8988T (cell line): ENCODE measurements at places on chromosomes 12 and 14.

- no peak for DNase-seq
Measured at GRCh38 chr12:388541-389141, 479 bp downstream of the KDM5A start.

- DNase-seq, result no peak
Measured at GRCh38 chr14:103116636-103117035, 6.6 kb upstream of the TNFAIP2 start.

- DNase-seq, result no peak
Measured at GRCh38 chr12:88931598-88931997, 351.3 kb upstream of the KITLG start.

DNA sequence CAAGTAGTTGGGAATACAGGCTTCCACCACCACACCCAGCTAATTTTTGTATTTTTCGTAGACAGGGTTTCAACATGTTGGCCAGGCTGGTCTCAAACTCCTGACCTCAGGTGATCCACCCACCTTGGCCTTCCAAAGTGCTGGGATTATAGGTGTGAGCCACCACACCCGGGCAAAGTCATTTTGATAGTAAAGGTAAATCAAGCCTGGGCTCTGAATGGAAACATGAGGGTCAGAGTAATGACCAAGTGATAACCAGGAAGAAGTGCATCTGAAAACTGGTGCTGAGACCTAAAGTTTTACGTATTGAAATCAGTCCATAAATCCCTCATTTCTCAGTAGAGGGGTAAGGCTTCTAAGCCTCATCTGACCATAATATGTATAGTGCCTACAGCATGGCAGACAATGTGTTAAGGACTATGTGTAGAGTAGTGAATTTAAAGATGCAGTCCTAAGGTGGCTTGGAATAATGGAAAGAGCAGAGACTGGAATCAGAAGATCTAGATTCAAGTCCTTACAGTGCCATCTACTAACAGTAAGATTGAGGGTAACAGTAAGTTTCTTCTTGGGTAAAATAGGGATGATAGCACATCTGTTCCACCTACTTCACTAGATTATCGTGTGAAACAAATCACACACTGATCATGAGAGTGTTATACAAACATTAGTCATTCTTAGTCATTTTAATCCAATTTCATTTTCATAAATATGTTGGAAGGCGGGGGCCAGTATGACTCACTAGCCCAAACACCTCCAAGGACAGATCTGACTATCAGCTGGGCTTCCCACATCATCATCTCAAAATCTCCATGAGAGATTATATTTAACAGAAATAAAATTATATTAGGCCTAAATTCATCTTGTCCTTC is 11.2 kb downstream of the MAP4K5 start:
- no peak for DNase-seq

DNA sequence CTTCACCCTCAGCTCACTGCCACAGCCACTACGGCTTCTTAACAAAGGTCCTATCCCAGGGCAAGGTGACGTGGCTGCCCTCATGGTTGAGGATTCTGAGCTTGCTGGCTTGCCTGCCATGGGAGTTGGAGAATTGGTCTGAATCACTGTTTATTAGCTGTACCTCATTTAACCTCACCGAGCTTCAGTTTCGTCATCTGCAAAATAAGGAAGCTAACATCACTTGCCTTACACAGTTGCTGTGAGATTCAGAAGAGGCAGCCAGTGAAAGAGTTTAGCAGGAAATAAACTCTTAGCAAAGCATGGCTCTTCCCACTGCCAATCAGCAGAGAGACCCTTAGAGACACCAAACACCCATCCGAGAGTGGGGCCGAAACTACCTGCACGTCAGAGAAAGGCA is 90.1 kb upstream of the KCNA1 start:
- DNase-seq, result no peak

GRCh38 chr12:85156569-85156968 is 120.4 kb downstream of the LRRIQ1 start:
- DNase-seq, result no peak

DNA sequence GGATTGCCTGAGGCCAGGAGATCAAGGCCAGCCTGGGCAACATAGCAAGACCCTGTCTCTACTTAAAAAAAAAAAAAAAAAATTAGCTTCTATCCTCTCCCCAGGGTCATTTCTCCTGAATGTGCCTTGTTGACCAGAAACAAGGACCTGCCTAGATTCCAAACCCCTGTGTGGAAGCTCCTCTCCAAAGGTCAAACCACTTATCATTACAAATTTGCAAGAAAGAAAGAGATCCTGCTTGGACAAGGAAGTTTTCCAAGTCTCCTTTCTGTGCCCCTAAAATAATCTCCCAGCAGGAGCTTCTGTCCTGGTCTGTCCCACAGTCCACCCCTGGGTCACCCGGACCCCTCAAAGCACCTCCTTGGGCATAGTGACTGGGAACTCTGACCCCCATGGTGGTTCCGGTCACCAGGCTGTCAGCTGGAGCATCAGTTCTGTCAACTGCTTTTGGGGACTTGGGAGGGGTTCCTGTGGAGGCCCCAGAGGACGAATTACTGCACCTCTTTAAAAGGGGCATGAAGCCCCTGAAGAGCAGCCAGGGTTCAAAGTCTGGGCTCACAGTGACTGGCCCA is 38.4 kb downstream of the ACTN1 start:
- no peak for DNase-seq

GRCh38 chr14:23629832-23630396 is 6.2 kb upstream of the DHRS2 start:
- DNase-seq, result no peak

DNA sequence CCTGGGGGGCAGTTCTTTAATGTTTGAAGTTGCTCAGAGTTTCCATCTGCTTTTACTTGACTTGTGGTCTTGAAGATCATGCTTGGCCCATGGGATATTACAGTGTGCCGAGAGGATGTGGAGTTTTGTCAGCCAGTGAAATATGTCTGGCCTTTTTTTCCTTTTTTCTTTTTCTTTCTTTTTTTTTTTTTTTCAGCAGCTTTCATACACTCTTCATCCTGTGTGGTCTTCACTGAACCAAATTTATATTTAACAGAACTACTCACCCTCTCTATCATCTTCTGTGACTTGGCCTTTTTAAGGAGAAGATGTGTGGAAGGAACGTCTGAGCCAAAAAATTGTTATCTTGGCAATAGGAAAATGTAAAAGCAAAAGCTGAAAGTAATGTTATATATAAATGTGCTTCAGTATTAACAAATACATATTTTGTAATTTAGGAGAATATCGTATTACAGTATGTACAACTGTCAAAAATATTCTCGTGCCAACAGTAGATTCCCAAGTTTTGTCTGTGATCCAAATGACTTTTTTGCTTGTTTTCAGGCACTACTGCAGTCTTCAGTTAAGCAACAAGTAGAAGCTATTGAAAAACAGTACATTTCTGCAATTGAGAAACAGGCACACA is 200.6 kb downstream of the CCDC91 start:
- no peak for DNase-seq
